ENCODE measurements at places on chromosomes 1 and 21. TPM values are rescaled to one million over a fixed set of nuclear protein-coding genes. Genes with fewer than 3 reads are reported as not detected.

The CHD5 gene
- polyA plus RNA-seq = 0.06 TPM

The CELA2A gene
- polyA plus RNA-seq = not detected

The RXFP4 gene
- polyA plus RNA-seq = not detected

The OR2T33 gene
- polyA plus RNA-seq = not detected

- no peak for DNase-seq
Measured at GRCh38 chr1:40553017-40553416, 21.6 kb downstream of the ZNF684 start.

DNA sequence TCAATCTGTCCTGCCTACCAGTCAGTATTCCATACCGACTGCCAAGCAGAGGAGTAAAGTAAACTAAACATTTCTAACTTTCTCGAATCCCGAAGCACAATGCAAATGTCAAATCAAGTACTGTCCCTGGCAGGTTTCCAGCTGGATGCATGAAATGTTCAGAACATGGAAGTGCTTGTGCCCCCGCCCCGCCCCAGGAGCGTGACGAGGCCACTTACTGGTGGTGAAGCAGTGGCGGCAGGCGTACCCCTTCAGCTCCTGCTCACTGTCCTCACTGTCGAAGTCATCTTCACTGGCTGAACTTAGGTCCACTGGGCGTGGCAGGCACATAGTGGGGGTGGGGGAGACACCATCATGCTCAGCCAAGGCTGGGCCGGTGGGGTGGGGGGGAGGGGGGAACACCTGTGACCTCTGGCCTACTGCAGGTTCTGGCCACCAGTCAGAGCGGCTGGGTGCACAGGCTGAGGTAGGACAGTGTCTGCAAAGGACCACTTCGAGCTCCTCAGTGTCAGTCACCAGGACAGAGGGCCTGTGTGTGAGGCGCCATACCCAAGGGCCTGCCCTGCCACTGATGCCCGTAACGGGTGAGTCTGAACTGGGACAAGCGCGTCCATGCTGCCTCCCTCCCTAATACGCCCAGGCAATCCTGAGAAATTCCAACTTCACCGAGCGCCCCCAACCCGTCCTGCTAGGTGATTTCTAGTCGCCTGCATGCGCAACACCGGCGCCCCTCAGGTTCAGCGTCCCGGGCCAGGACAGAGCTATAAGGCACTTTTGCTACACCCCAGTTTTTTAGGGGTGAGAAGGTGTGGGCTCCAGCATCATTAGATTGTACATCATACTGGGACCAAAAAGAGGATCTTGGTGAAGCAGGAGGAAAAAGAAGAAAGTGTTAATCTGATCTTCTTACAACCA lies 46.9 kb downstream of the SLC45A1 start:
- no peak for DNase-seq
